ENCODE measurements at places on chromosomes 13 and 19.

DNA sequence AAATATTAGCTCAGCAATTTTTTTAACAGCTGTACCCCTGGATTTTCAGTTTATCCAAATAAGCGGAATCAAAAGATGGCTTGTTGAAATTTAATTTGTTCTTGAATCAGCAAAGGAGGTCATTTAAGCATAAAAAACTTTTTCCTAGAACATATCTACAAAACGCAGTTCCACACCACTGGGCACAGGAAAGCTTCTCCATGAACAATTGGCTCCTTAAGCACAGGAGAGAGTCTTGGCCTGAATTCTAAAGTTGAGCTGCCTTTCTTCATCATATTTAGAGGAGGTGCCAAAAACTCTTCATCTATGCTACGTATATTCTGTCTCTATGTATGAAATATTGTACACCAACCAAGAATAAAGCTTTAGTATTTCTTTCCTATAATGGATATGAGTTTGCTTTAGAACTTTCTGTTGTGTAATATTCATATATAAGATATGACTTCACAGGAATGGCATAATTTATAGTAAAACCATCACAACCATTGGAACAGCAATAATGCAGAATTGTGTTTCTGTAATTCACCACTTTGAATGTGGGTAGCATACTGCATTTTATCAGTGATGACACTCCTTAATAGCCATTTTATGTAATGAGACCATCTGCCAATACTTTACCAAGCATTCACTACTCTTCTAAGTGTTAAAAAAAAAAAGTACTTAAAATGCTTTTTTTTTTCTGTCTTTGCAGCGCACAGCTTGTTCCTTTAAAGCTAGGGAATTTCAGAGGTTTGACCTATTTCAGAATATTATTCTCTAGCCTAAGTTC lies 263.7 kb downstream of the SLITRK6 start:
- DNase-seq: no peak

- DNase-seq: no peak
Observed at GRCh38 chr13:80224468-80224867, 116.5 kb downstream of the SPRY2 start.

DNA sequence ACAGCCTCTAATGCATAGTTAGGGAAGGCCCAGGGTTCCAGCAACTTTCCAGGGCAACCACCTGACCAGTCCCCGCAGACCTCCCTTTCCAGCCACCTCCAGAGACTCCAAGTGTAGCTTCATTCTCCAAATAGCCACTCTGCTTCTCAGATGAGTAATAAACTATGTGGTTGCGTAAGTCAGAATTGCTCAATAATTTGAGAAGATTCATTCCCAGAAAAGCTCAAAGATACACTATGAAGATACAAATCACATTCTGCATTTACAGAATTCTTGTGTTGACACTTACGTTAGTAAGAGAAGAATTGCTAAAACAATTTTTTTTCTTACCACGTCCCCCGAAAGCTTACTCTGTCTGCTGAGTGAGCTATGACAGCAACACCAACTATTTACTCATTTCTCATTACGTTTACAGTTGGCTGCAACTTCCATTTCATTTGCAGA lies 8.2 kb upstream of the LATS2 start:
- DNase-seq: no peak

GRCh38 chr19:16359074-16359473 lies 34.4 kb downstream of the KLF2 start:
- no peak for DNase-seq

GRCh38 chr13:31764556-31764955 lies 25.2 kb downstream of the RXFP2 start:
- no peak for DNase-seq

GRCh38 chr13:71870100-71870499 lies 3.1 kb upstream of the DACH1 start:
- DNase-seq: no peak

DNA sequence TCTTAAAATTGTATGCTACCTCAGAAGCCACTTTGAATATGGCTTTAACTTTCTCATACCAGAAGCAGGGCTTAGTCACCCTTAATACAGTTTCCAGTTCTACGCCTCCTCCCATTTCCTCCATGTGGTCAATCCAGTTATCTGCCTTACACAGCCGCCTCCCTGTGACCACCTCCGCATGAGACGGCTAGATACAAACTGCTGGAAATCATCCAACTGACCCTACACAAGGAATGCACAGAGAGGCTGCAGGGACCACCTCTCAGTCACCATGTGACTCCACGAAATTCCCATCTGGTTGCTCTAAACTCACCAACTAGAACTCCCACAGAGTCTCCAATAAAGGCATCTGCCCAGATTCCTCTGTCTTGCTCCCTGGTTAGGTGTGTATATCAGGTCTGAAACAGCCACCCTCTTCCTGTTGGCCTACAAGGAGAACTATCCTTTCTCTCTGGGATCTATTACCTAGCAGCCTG lies 6.8 kb downstream of the ZNF564 start:
- no peak for DNase-seq

- DNase-seq: no peak
Observed at GRCh38 chr13:113207460-113207859, 1.0 kb downstream of the PCID2 start.

GRCh38 chr13:50141375-50141975 lies 126.2 kb downstream of the KCNRG start:
- no peak for DNase-seq
